ENCODE measurements at places on chromosomes 3 and 15. TPM values are rescaled to one million over a fixed set of nuclear protein-coding genes. Genes with fewer than 3 reads are reported as not detected.

KIF7 gene
- 4.6 TPM for polyA plus RNA-seq

CYP19A1 gene
- 0.42 TPM for polyA plus RNA-seq

ATP13A4 gene
- polyA plus RNA-seq = not detected

ADAMTSL3 gene
- 0.92 TPM for polyA plus RNA-seq

DCLK3 gene
- 0.40 TPM for polyA plus RNA-seq

DUOXA2 gene
- not detected for polyA plus RNA-seq

Measured in GM23338 (cell line).